LoVo (cell line): ENCODE measurements at places on chromosomes 6 and 20.

DNA sequence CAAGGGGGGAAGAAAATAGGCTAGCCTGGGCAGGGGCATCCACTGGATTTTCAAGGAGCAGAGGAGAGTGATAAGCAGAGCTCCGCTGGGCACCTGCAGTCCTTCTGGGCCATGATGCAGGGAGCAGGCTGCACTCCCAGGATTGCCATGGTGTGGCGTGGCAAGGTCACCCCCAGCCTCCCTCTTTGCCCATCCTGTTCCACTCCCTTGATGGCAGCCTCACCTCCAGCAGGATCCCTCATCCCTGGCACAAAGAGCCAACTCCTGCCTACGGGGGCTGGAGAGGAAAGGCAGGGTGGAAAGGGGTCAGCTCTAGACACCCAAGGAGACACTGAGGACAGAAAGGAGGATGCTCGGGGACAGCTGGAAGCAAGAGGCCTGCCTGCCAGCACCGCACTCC, 22.4 kb upstream of the MYMX start:
- no peak for DNase-seq

- peak; percentile 31 for DNase-seq
These were observed 146.9 kb downstream of the PDE10A start for GRCh38 chr6:165515963-165516624.

DNA sequence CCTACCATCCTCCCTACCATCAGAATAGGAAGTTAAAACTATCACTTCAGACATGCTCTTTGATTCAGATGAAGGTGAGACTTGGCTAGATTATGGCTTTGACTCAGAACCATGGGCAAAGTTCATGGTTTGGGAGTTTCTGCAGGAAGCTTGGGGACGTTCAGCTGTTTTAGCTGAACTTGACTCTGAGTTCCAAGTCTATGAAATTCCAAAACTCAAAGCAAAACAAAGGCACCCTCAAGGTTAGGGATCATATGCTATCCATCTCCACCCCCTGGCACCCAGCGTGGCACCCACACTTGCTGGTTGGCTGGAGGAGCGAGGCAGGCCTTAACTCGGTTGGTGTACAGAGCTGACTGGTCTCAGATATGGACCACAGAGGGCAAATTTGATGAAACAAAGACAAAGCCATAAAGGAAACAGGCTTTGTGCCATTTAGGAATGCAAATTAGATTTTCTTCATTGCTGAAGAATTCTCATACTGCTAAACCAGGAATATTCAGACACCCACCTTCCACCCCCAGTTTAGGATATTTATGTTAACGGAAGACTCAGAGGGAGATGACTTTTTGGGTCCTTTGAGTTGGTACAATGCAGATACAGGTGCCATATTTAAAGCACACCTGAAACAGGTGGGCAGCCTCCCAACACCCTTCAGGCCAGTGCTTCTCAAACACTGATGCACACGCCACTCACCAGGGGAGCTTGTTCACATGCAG, 88.4 kb upstream of the SLC22A16 start:
- DNase-seq = no peak

- peak; percentile 68 for DNase-seq
These were observed 10.0 kb downstream of the CITED2 start for GRCh38 chr6:139364302-139364981.

DNA sequence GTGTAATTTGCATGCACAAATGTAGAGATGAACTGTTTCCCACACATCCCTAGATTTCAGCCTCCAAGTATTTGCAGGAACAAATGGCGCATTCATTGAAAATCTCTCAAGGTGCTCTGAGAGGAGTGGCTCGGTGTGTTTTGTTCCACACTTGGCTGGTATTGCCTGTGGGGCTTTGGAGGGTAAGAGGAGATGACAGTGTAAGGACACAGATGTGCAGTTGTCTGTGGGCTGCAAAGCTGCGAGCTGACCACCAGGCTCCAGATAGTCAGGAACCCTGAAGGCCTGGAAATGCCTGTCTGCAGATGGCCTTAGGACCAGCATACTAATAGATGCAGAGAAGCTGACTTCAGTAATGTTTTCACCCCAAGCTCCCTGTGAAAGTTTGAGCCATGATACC, 57.7 kb upstream of the PBOV1 start:
- no peak for DNase-seq

DNA sequence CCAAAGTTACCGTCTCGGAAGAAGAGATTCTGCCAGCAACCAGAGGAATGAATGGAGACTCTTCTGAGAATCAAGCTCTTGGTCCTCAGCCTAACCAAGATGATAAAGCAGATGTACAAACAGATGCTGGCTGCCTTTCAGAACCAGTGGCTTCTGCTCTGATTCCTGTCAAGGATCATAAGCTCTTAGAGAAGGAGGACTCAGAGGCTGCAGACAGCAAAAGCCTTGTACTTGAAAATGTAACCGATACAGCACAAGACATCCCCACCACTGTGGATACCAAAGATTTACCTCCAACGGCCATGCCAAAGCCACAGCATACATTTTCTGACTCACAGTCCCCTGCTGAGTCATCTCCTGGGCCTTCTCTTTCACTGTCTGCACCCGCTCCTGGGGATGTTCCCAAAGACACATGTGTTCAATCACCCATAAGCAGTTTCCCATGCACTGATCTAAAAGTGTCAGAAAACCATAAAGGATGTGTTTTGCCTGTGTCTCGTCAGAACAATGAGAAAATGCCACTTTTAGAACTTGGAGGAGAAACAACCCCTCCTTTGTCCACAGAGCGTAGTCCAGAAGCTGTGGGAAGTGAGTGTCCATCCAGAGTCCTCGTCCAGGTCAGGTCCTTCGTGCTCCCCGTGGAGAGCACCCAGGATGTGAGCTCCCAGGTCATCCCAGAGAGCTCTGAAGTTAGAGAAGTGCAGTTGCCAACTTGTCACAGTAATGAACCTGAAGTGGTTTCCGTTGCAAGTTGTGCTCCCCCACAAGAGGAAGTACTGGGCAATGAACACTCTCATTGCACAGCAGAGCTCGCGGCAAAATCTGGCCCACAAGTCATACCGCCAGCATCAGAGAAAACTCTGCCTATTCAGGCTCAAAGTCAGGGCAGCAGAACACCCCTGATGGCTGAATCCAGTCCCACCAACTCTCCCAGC, 109.6 kb downstream of the RTN4IP1 start:
- peak; percentile 32 for DNase-seq

DNA sequence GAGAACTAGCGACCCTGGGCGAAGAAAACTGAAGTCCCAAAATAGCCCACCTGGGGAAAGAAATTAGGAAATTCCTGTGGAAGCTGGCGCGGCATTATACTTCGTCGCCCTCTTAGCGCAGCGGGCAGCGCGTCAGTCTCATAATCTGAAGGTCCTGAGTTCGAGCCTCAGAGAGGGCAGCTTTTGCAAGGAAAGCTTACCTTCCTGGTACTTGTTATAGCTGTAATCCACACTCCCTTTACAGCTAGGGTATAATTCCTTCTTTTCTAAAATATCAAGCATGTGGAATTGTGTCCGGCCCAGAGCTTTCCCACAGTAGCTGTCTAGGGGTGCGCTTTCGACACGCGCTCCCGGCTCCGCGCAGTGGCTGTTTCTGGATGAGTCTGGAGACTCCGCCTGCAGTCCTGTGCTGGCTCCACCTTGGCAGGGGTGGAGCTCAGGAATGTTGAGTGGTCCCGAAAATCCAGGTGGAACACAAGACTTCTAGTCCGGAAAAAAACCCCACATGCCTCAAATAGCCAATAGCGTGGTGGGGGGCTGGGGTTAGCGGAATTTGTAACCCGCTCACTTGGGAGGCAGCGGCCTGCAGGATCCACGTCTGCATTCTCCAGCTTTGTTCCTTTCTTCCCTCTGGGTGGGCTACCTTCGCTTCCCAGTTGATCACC, 83.7 kb upstream of the ZNF322 start:
- no peak for DNase-seq

- DNase-seq = no peak
These were observed 70.9 kb downstream of the CD40 start for GRCh38 chr20:46188866-46189541.

GRCh38 chr20:38311091-38311490, 7.1 kb downstream of the BPI start:
- no peak for DNase-seq

DNA sequence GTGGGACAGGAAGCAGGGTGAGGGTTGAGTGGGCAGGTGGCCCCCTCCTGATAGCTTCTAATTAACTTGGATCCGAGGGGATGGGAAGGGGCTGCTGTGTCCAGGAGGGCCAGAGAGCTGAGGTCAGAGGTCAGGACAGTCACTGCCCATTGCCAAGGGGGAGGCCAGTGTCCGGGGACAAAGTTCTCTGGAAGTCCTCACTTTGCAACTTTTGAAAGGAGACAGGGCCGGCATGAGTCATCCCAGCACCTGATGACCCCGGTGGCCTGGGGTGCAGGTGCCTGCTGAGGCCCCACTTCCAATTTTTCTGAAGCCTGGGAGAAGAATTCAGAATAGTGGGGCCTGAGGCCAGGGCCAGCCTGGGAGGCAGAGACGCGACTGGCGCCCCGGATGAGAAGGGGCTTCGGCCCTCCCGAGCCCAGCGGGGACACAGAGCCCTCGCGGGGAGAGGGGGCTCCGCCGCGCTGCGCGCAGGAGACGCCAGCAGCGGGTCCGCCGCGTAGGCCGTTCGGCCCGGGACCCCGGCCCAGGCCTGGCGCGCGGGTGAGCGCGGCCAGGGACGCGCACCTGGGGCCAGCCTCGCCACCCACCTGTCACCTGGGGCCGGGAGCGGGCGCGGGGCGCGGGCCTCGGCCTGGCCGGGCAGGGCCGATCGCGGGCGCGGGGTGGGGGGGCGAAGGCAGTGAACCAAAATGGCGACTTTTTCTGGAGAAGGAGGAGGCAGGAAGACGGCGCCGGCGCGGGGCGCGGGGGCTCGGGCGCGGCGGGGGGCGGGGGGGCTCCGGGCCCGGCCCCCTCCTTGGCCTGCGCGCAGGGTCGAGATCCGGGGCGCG, 586 bp downstream of the ZNF512B start:
- no peak for DNase-seq

- DNase-seq = no peak
These were observed 36.7 kb upstream of the CHD6 start for GRCh38 chr20:41654884-41655283.

DNA sequence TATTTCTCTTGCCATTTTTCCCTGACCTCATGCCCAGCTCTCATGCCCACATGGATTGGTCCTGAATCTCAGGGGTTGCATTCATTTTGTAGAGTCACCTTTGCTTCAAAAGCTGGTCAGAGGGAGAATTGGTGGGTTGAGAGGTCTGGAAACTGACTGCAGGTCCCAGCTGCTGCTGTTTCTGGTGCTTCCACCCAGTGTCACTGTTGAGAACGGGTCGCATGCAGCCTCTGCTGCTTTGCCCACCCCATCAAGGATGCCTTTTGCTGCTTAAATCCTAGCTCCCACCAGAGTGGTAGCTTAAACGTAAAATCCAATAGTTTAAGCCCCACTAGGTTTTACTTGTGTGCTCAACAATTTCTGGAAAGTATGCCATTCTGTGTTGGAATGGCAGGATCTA, 211.4 kb upstream of the TSHZ2 start:
- no peak for DNase-seq

- DNase-seq = no peak
These were observed 481.5 kb upstream of the HSF2 start for GRCh38 chr6:121917834-121918559.

DNA sequence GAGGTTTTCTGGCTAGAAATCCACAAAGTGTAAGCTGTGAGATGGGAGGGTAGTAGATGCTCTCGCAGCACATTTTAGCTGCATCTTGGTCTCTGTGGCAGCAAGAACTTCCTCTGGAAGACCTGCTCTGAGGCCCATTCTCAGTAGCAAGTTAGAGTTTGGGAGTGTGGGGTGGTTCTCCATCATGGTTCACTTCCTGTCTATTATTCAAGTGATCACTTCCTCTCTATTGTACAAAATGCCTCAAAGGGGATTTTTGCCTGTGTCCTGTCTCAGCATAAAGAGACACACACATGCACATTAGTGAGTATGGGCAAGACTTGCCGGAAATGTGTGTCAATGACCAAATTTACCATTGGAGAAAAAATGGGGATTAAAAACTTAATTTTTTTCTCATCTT, 42.5 kb downstream of the LYRM2 start:
- no peak for DNase-seq

DNA sequence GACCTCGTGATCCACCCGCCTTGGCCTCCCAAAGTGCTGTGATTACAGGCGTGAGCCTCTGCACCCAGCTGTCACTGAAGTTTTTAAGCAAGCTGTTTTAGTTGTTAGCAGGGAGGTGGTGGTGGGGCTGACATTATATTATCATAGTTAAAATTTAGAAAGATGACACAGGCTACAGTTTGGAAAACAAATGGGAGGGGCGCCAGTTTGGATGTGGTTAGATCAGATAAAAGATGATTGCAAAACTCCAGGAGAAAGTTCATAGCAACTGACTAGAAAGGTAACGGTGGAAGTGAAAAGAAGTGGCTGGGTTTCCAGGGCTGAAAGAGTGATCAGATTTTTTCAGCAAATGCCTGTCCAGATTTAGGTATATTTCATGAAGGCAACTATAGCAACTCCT, 311.9 kb upstream of the CITED2 start:
- no peak for DNase-seq

- DNase-seq = no peak
These were observed 11.5 kb downstream of the ABHD12 start for GRCh38 chr20:25378884-25379733.
